ENCODE measurements at places on chromosomes 2 and 18.

GRCh38 chr18:43563780-43564179 lies 286.5 kb upstream of the SYT4 start:
- no peak for DNase-seq

GRCh38 chr2:95042472-95043271 lies 17.2 kb downstream of the MAL start:
- DNase-seq, result peak; percentile 94

DNA sequence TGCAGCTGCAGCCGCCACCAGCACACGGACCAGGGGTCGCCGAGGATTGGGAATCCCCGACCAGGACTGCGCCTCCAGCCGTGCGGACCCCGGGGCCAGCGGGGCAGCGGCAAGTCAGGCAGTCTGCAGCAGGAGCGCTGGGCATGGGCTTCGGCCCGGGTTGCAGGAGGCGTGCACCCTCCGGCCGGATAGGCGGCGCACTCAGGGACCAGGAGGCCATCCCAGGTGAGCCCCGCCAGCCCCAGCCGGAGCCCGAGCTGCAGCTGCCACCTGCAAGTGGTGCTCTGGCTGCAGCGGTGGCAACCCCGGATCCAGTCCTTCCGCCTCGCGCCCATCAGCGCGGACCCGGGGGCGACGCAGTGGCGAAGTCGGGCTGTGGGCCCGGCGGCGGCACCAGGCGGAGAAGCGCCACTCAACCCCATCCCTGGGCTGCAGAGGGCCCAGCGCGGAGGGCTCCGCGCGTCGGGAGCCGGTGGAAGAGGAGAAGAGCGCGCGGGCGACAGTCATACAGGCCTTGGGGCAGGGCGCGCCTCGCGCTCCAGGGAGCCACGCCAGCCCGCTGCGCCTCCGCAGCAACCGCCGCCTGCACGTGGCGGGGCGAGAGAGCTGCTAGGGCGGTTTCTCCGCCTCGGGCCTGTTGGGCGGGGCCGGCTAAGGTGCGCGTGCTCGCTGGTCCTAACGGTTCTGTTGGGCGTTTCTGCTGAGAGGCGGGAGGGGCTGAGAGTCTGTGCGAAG lies 73.8 kb downstream of the RPIA start:
- DNase-seq, result peak; percentile 91

- DNase-seq, result no peak
Observed at GRCh38 chr18:31232775-31233424, 70.2 kb upstream of the DSC1 start.

- DNase-seq, result no peak
Observed at GRCh38 chr2:232843834-232844233, 26.2 kb upstream of the SNORC start.
